ENCODE measurements at places on chromosomes 1 and 21. TPM values are rescaled to one million over a fixed set of nuclear protein-coding genes. Genes with fewer than 3 reads are reported as not detected.

Gene FAM72B
- total RNA-seq, result 0.38 TPM

- DNase-seq, result no peak
These were observed 275.4 kb upstream of the BEND5 start for GRCh38 chr1:49052102-49052501.

Gene KIF1B
- 326 TPM for total RNA-seq

DNA sequence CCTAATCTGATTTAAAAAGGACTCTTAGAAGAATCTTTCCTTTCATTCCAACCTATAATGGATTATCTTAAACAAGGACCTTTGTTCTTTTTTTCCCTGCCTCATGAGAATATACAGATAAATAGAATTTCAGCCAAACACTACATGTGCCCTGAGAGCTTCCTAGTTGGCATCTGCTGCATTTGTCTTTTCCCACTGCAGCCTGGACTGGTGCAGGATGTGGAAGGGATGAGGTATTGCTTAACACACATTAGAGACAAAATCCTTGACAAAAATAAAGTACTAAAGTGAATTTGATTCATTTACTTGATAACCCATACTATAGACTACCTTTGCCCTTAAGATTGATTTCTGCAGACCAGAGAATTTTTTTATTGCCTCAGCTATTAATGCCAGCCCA is 59.5 kb downstream of the PALMD start:
- DNase-seq, result no peak

GRCh38 chr1:61142043-61142440 is 59.7 kb downstream of the NFIA start:
- DNase-seq, result no peak

- no peak for DNase-seq
These were observed 1.3 kb upstream of the MTARC1 start for GRCh38 chr1:220785166-220786056.

DNA sequence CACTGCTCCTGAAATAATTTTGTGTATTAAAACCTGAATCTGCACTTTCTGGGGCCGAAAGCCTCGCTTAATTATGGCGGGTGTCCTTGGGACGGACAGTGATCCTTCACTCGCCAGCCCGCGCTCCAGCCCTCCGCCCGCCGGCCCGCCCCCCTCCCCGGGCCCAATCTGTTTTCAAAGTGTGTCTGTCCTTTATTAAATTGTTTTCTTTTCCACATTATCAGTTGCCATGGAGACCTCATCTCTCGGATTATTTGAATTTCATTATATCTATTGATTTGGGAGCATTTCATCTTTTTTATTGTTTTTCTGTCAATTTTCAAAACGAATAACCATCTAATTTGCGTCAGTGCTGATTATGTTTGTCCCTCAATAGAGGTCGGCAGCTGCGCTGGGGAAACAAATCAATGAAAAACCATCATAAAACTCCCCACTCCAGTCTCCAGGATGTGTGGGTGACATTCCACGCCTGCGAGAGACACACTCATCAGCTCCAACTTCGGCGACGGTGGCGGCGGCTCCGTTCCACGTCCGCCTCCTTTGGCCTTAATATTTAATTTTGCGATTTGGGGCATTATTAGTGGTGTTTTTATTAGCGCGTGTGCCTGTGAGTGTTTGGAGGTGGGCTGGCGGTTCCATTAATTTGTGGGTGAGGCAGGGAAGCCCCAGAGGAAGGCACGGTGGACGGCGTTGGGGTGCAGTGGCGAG is 123.9 kb downstream of the CASZ1 start:
- DNase-seq, result no peak

GRCh38 chr1:168887381-168887780 is 158.4 kb upstream of the DPT start:
- no peak for DNase-seq

Gene CCDC17
- 1.7 TPM for total RNA-seq

- no peak for DNase-seq
These were observed 2.1 kb downstream of the PLD5 start for GRCh38 chr1:242522304-242522945.

Gene PADI2
- total RNA-seq, result 504 TPM

Gene CD1D
- total RNA-seq, result 0.89 TPM

GRCh38 chr1:151790940-151791651 is 796 bp upstream of the TDRKH start:
- no peak for DNase-seq

DNA sequence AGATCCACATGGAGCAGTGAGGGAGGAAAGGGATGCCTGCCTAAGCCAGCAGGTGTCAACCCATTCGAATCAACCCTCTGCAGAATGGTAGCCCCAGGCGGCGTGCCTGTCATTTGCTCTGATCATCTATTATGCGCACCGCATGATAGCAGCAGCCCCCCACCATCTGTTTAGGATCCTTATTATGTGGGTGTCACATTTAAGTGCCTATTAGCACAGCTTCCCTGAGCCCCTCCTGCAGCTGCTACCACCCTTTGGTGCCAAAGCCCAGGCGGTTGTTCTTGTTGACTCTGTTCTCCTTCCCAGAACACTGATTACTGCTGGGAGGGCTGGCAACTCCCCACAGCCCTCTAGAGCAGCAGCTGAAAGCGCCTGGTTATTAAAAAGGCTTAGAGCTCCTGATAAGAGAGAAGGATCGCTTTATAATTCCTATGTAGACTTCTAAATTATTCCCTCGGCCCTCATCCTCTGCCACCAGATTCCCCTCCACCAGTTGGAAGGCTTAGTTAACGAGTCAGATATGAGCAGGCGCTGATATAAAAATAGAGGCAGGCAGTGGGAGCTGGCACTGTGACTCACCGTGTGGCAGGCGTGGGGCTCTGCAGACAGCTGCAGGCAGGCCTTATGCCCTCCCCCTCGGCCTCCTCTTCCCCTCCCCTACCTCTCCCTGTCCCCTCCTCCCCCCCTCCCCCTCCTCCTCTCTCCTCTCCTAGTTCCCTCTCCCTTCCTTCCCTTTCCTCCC is 23.0 kb downstream of the ACTA1 start:
- peak; percentile 81 for DNase-seq

Gene ACKR1
- total RNA-seq, result 24.0 TPM

Gene HHAT
- total RNA-seq, result 0.64 TPM

Gene WNT4
- total RNA-seq, result 5.6 TPM

DNA sequence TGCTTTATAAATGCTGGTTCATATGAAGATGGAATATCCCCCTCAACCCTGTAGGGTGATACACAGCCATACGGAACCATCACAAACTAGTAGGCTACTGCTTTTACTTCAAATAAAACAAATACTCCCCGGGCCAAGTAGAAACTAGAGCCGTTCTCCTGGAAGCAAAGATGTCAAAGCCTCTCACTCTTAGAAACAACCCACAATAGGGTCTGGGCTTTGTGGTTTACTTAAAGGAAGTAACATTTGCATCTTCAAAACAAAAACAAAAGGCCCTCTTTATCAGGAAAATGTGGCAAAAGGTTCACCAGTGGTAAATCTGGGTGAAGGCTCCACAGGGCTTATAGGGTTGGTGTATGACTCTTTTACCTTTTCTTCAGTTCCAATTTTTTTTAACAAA is 49.8 kb downstream of the HLCS start:
- no peak for DNase-seq

- DNase-seq, result no peak
These were observed 314.1 kb upstream of the USP25 start for GRCh38 chr21:15415541-15416261.

- DNase-seq, result no peak
These were observed 8.3 kb downstream of the FRRS1 start for GRCh38 chr1:99758073-99758511.

Gene HSF2BP
- total RNA-seq, result 0.23 TPM

Gene TFAP2E
- total RNA-seq, result not detected

DNA sequence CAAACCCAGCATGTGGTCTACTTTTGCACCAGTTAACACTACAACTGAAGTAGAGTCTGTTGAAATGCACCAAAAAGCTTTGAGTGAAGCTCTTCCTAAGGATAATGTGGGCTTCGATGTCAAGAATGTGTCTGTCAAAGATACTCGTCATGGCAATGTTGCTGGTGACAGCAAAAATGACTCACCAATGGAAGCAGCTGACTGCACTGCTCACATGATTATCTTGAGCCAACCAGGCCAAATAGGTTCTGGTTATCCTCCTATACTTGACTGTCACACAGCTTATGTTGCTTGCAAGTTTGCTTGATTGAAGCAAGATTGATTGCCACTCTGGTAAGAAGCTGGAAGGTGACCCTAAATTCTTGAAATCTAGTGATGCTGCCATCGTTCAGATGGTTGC is 85.2 kb downstream of the DENND1B start:
- DNase-seq, result no peak

DNA sequence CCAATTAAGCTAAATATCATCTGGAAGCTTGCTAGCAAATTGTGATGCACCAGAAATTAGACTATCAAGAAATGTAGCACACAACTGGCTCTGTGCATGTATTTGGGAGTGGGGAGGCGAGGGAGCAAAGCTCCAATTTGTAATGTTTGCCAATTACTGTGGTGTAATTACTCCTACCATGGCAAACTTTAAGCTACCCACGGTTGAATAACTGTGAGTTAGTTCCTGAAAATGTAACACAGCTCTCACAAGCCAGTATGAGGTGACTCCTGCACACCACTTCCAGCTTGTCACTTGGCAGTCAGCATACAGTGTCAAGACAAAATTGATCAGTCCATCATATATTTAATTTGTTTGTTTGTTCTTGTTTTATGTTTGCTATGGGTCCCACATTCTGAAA is 141.2 kb downstream of the TM2D1 start:
- no peak for DNase-seq

DNA sequence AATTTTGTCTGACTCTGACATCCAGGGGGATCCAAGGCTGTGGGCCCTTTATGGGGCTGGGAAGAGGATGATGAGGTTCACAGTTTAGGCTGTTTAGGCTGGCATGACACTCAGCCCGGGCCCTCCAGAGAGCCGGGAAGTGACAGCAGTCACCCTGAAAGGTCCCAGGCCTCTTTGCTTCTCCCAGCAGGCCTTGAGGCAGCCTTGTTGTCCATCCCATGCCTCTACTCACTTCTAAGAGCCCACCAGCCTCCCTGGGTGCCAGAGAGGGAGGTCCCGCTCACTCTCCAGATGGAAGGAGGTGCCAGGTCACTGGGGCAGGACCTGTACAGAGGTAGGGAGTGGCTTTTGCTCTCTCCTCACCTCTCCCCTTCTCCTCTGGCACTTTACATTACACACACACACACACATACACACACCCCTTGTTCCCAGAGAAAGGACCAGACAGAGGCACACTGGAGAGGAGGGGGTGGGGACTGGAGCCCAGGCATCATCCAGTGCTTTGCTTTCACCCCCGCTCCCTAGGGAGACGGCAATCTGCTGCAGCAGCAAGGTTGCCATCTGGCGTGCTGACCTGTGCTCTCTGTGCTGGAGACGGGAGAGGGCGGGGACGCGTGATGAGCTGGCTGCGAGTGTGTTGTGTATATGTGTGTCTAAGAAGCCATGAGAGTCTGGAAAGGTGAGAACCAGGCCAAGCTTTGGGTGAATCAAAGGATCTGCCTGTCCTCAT is 4.6 kb downstream of the KLHDC8A start:
- no peak for DNase-seq

DNA sequence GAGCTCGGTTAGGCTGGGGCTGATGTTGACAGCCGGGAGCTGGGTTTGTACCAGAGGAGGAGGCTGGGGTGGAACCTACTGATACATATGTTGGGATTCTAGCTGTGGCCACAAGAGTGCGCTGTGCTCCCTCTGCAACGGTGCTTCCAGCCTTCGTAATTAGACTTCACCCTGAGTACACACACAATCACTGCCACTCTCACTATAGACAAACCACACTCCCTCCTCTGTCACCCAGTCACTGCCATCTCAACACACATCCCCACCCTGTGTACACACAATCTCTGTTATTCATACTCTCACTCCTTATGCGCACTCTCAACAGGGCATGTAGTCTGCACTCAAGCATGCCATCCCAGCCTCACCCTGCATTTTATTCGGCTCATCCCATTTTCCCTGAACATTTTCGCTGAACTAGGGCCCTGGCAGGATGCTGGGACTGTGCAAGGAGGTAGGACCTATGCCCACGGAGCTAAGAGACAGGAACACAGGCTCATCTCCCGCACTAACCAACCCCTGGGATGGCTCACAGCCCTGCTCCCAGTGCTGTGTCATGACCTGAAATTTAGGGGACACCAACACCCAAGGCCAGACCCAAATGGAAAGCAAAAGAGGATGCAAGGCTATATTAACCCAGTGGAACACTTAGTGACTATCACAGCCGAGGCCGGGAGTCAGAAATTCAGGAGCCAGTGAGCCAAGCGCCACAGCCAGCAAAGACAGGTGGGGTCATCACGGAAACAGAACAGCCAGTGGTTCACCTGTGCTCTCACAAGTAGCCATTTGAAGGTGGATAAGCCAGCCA is 5.7 kb downstream of the GJB3 start:
- peak; percentile 44 for DNase-seq

DNA sequence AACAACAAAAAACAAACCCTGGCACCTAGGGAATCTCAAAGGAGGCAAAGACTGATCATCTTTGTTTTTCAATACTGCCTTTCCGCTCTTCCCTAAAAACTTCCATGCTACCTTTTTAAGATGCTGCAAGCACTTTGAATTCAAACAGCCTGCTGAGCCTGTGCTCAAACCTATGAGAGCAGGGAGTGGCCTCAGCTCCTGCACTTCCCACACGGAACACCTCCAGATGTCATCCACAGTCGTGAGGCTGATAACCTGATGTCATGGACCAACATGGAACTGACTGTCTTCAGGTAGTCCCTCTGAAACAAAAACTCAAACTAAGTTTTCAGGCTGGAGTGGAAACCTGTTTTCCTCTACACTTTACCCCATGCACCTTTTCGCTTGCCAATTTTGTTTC is 46.8 kb downstream of the DESI2 start:
- DNase-seq, result no peak

Gene KRTAP21-2
- total RNA-seq, result not detected

Gene RXFP4
- not detected for total RNA-seq

Gene OR2T33
- not detected for total RNA-seq

Gene C2CD4D
- total RNA-seq, result 0.47 TPM

DNA sequence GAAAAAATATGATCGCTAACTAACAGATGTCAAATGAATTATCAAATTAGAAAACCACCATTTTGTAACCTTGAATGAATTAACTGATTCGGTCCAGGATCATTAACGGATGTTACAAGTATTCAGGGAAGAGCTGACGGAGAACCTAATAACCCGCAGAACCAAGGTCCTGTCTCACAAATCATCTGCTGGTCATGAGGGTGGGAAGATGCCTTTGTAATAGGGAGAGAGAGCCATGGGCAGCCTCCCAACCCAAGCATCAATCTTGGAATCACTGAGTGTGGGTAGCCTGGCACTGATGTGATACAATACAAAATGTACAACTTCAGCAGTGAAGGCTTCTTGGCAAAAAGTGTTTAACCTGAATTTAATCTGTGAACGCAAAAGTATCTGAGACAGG is 89.6 kb upstream of the CLDN14 start:
- no peak for DNase-seq
